ENCODE measurements at places on chromosomes 3 and 15. TPM values are rescaled to one million over a fixed set of nuclear protein-coding genes. Genes with fewer than 3 reads are reported as not detected.

Gene C15orf39
- polyA plus RNA-seq: 8.0 TPM

Gene AGTR1
- polyA plus RNA-seq: 26.2 TPM

Gene GALNT15
- 1.1 TPM for polyA plus RNA-seq

Gene ETV5
- polyA plus RNA-seq: 29.3 TPM

Gene RBPMS2
- polyA plus RNA-seq: 4.1 TPM

Gene OR4F6
- polyA plus RNA-seq: not detected

DNA sequence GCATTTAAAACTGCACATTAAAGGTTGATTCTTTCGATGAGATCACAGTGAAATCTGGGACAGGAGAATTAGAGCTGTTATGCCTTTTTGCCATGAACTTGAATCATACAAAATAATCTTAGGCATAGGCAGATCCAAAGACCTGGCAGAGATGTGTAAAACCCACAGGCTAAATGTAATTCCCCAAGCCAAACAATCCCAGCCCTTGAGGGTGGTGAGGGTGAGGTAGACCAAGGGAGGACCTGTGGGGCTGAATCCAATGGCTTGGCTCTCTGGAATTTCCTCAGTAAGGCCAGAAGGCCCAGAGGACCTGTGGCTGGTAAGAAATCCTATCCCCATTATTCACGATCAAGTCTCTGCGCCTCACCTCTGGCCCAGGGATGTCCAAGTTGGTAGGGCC lies 80.5 kb upstream of the MEX3B start:
- no peak for DNase-seq

DNA sequence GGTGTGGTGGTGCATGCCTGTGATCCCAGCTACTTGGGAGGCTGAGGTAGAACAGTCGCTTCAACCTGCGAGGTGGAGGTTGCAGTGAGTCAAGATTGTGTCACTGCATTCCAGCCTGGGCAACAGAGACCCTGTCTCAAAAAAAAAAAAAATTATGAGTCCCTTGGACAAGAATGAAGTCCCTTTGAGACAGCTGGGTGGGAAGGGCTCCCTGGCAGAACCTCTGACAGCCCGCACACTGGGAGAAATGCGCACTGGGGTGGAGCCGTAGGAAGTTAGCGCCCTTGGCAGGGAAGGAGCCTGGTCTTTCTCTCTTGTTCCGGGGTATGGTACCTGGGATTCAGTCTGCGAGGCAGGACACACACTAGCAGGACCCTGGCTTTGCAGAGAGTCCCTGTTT lies 51.4 kb downstream of the SLC30A4 start:
- DNase-seq: no peak

- no peak for DNase-seq
Observed at GRCh38 chr3:191268737-191269136, 60.5 kb upstream of the CCDC50 start.

- DNase-seq: no peak
Observed at GRCh38 chr3:180983136-180983535, 6.4 kb downstream of the DNAJC19 start.

DNA sequence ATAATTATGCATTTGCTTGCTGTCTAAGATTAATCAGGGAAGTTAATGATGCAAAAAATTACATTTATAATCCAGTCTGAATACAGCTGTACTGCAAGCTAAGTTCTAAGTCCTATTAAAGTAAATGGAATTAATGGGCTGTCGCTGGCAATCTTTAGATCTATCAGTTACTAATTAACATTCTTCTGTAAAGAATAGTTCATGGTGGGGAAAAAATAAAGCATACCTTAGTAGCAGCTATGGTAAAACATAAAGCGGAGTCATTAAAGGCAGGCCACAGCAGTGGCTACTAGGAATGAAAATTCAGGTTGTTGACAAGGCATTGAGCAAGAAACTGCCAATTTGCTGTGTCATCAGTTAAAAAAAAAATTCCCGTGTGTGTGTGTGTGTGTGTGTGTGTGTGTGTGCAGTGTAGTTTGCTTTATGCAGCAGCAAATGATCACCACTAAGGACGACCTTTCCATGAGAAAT lies 129.8 kb downstream of the ZNF385D start:
- no peak for DNase-seq

DNA sequence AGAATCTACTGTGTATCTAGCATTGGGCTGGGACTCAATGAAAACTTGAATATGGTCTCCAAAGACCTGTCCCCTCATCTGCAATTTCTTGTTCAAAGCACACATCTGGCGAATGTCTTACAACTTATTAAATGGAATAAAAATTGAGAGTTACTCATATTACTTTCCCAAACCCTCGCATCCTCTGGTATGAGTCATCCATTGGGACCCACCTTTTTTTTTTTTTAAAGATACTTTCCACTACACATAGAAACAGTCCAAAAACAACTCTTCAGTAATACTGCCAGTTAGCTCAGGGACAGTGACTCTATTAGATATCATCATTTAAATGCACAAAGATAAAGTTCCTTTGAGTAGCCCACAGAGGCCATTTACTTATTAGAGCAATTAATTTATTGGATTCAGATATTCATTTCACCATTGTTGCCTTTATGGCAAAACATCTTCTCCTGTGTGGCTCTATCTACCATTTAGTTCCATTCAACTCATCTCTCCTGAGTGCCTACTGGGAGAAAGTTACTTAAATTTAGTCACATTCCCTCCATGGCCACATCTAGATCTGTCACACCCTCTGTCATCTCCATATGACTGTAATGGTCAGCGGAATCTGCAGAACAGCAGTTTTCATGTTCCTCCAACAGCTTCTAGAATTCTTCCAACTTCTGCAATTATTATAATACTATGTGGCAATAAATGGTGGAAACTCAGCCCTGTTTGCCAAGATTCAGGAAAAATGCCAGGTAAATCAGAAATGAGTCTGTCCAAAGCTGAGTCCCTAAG lies 77.9 kb upstream of the ARHGEF3 start:
- DNase-seq: peak; percentile 67

DNA sequence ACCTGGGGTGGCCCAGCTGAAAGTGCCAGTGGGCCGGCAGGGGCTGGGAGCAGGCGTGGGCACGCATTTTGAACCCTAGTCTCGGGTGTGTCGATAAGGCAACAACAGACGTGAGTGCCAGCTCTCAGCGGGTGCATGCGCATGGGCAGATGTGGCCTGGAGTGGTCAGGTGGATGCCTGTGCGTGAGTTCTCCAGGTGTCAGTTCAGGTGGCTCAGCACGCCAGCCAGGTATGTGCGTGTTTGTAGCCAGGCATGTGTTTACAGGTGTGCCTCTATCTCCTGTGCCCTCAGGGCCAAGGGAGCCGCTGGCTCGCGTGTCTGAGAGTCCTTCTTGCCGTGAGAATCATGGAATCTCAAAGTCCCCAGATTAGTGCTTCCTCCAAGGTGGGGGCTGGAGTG lies 14.8 kb downstream of the CYP1A2 start:
- DNase-seq: no peak

GRCh38 chr3:141109751-141110150 lies 58.6 kb downstream of the SPSB4 start:
- no peak for DNase-seq

GRCh38 chr15:73869216-73869995 lies 4.0 kb upstream of the TBC1D21 start:
- no peak for DNase-seq

GRCh38 chr3:139561255-139561817 lies 21.8 kb upstream of the RBP1 start:
- no peak for DNase-seq

- DNase-seq: no peak
Observed at GRCh38 chr15:75143738-75144334, 57.8 kb upstream of the C15orf39 start.

Data from forelimb muscle (tissue), 1 donor.